ENCODE measurements at places on chromosomes 5 and 9.

DNA sequence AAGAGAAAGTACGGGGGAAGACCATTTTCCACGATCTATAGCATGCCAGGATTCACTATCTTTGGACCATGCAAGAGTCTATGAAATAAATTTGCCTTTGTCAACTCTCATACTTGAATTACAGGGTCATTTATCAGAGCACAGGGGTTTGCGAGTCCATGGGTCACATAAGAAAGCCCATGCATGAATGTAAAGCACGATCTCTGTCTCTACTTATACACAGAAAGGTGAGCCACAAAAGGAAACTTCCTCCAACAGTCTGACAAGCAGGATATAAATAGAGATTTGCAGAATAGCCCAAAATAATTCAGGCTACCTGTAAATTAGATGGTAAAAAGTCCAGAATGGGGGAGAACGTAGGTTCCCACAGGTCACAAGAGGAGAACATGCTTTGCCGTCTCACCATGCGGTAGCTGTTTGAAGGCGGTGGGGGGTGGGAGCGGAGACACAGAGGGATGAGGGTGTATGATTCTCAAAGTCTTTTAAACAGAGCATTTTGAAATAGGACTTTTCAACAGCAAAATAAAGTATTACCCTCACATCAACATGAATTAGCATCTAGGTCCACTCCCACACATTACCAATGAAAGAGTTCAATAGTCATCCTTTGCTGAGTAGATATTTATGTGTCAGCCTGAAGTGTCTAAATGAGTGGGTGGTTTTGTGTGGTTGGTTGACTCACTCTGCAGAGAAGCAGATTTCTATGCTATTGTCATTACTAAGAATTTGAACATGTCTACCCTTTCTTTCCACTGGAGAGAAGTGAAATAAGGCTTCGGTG is 279.7 kb downstream of the EBF1 start:
- DNase-seq, result no peak

DNA sequence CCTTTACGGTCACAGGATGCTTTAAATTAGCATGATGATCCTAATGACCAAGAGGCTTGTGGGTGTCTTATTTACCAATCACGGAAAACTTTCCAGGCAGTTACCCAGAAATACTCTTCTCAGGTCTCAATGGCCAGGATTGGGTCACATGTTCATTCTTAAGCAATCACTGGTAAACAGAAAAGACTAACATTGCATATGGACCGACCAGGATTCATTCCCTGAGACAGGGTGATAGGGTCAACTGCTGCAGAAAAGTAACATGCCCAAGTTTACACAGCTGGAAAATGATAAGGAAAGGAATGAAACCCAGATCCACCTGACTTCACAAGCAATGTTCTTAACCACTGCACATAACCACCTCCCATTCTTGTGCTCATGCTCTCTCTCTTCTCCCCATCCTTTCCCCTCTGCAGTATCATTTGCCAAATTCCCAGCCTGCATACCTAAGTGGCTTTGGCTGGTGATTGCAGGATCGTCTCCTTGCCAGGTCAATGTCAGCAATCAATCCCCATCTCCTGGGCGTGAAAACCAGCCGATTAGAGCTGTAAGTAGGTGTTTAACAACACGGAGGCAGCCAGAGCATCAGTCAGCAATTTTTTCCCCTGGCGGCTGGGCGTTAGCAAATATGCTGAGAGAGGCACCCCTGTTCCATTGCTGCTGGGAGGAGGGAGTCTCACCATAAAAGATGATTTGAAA is 219.4 kb downstream of the NMUR2 start:
- no peak for DNase-seq

DNA sequence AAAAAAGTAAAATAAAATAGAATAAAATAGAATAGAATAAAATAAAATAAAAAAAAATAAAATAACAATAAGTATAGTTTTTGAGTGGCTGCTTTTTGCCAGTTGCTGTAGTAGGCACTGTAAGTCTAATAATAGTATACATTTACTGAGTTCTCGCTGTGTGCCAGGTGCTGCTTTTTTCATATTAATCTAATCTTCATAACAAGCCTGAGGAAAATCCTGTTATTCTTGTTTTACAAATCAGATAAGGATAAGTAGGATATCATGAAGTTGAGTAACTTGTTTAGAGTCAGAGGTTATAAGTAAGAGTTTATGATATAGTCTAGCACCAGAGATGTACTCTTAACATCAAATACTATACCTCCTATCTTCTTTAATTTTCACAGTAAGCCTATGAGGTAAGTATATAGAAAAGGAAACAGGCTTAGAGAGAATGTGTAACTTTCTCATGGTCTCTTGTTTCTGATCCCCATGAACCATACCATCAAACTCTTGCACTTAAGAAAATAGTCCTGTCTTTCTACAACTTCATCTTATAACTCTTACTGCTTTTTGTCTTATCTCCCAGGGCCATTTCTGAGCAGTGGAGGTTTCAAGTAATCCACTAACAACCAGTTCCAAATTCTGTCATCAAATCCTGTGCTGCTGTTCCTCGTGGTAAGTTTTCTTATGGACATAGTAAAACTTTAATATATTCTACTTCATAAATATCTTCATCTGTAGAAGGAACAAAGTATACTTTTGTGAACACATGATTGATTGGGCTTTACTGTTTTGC is 18.7 kb downstream of the RMI1 start:
- DNase-seq, result no peak

- DNase-seq, result no peak
These were observed 516 bp downstream of the MRPL41 start for GRCh38 chr9:137552022-137552768.

- no peak for DNase-seq
These were observed 41.0 kb downstream of the PCDHGC5 start for GRCh38 chr5:141529873-141530272.

DNA sequence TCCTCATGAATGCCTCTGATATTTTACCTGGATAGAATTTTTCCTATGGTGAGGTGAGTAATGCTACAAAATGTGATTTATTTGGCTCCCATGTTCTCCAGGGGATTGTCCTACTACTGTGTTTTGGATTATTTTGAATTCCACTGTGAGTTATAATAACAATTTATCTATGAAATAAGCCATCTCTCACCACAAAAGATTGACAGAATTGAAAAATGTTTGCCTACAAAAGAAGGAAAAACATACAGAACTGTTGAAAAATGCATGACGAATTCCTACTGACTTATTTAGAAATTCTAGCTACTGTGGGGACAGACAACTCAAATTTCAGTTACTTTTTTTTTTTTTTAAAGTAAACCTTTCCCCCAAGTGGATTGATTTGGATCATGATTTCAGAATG is 463.7 kb upstream of the GRIN3A start:
- DNase-seq, result no peak

- no peak for DNase-seq
These were observed 342.8 kb upstream of the CCNG1 start for GRCh38 chr5:163094492-163095180.

GRCh38 chr9:85716031-85716877 is 25.5 kb downstream of the AGTPBP1 start:
- DNase-seq, result no peak

DNA sequence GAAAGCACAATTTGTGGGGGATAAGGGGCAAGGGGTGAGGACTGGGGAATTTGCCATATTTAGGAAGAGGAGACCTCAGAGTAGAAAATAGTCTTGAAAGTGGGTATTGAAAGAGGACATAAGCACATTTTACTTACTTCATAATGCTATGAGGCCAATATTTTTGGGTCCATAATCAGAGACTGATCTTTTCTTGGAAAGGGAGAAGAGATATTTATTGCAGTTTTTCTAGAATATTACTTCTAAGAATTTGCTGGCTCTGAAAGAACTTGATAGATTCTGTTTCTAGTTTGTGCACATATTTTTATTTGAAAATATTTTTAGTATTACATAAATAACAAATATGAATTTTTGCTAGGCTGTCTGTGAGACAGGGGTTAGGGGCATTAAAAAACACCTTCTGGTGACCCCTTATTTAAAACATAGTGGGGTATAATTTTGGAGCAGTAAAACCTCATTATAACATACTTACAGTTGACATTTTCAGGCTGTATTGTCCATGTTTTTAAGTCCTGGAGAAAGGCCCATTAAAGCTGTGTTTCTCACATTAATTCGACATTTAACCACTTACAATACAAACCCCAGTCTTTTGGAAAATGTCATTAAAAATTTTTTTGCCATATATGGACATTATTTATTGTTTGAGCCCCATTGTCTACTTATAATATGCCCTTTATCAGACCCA is 118.9 kb upstream of the NFIB start:
- no peak for DNase-seq

GRCh38 chr9:121354141-121354540 is 15.9 kb downstream of the STOM start:
- no peak for DNase-seq

DNA sequence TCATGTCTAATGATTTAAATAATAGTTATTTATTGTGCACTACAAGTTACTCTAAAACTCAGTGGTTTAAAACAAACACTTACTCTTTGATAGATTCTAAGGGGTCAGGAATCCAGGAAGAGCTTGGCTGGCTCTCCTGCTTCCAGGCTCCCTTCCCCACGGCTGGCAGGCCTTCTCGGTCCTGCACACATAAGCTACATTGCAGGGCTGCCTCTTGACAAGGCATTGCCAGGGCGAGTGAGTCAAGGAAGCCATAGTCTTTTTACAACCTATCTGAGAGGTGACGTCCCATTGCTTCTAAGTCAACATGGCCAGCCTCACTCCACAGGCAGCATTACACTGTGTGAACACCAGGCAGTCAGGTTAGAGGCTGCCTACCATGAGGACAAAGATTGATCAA is 119.8 kb downstream of the AUH start:
- no peak for DNase-seq

GRCh38 chr9:113621980-113622379 is 158.5 kb downstream of the RGS3 start:
- DNase-seq, result no peak

- DNase-seq, result peak; percentile 56
These were observed 937 bp upstream of the SLC26A2 start for GRCh38 chr5:149959406-149960236.

DNA sequence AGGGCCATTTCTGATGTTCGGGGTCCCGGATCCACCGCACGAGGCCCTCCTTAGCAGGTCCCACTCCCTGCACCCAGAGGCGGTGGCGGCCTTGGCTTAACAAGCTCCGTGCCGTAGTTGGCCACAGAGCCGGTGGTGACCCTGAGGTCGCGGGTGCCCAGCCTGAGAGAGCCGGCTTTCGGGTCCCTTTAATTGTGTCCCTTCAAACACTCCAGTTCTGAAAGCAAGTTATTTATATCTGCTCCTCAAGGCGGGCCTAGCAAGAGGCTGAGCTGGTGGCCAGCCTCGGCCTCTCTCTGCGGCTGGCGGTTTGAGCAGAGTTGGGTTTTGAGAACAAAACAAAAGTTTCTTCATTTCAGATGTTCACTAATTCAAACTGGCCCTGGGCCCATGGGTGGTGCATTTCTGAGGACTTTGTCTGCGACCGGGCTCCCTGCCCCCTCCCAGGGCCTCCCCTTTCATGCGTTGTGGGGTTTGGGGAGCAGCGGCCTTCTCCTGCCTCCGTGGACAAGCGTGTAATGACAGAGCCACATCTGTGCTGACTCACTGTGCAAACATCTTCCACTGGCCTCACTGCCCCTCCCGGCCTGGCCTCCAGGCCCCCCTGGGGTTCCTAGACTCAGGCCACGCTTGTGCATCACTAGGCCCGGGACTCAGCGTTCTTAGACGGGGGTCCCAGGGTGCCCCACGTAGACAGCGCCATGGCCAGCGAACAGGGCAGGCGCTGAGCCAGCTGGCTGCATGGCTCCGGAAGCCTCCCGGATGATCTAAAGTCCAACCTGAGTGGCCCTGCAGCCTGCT is 49.4 kb upstream of the COL5A1 start:
- no peak for DNase-seq

DNA sequence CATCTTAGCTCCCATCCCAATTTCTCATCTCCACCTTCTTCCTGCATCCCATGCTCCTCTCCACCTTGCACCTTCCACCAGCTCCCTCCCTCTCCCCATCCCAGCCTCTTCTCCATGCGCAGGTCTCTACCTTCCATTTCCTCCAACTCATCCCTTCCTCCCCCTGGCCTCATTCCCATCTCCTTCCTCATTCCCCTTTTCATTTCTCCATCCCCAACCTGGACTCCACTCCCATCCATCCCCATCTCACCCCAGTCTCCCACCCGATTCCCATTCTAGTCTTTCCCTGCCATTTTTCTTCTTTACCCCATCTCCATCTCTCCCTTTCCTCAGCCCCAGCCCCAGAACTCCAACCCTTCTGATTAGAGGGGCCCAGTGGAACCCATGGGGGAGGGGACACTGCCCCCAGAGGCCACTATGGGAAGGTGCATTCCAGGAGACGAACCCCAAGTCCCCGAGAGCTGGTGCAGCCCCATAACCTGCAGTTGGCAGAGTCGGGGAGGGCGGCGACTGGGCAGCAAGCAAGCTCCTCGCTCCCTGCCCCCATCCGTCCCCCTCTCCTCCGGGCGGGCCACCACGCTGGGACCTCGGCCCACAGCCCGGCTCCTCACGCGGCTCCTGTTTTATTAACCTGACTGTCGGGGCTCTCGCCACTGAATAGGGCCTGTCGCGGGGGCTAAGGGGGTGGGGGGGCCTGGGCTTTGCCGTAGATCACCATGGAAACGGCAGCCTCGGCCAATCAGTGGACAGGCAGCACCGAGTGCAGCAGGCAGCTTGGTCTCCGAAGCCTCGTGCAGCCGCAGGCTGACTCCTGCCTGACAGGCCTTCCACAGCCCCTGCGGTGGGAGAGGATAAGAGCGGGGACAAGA is 66.7 kb downstream of the PCDH1 start:
- no peak for DNase-seq

DNA sequence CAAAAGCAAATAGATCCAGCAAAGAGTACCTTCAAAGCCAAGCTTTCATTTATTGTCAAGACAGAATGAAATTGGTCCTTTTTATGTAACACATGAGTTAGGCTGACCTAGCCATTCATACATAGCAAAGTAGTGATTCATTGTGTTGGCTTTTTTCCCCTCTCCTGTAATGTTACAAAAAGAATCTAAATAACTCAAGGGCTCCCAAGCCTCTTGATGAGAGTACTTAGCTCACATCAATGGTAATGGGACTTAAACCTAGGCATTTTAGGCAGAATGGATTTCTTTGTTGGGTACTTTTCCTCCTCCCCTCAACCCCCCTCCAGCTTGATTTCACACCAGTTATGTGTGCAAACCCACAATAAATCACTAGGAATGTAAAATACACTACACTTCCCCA is 123.7 kb downstream of the EBF1 start:
- no peak for DNase-seq

- no peak for DNase-seq
These were observed 114.5 kb upstream of the CDH6 start for GRCh38 chr5:31078956-31079355.

DNA sequence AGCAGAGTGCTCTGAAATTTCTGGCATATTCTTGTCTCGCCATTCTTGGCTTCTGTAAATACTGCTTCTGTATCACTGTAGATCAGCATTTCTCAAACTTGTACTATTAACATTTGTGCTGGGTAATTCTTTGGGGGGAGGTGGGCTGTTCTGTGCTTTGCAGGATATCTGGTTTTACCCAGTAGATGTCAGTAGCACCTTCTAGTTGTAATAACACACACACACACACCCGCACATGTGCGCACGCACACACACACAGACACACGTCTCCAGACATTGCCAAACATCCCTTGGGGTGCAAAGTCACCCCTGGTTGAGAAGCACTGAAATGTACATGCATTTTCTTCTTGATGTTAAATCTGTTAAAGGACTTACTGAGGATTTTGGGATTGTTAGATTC is 304.1 kb downstream of the MAT2B start:
- DNase-seq, result no peak
